OCI-M1 (cell line): ENCODE measurements at places on chromosomes 7 and 10.

DNA sequence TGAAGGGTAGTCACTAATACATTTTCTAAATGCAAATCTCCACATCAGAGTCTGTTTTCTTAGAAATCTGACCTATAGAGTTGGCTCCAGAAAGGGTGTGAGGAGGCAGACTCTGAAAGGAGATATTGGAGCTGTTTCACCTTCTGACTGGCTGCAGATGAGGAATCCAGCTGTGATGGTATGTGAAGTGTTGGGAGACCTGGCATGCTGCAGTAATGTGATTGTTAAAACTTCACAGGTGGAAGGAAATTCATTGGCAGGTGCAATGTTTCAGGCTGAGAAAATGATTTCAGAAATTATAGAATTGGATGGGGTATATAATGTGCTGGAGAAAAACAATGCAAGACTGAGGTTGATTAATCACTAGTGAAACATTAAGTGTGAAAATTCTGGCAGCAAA lies 1134.0 kb upstream of the LRRN3 start:
- no peak for DNase-seq

- DNase-seq = no peak
Observed at GRCh38 chr10:43257347-43258210, 9.3 kb downstream of the RASGEF1A start.

DNA sequence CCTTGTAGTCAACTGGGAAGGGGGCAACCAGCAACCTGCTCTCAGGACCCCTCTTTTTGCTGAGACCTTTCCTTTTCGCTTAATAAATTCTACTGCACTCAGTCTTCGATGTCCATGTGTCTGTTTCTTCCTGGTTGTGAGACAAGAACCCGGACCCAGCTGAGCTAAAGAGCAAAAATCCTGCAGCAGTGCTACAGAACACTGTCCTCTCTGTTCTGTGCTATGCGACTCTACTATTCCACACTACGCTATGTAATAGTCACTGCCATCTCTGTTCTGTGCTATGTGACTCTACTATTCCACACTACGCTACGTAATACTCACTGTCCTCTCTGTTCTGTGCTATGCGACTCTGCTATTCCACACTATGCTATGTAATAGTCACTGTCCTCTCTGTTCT lies 34.3 kb downstream of the DIP2C start:
- DNase-seq = no peak

- DNase-seq = no peak
Observed at GRCh38 chr10:72240371-72240770, 24.3 kb upstream of the ASCC1 start.

DNA sequence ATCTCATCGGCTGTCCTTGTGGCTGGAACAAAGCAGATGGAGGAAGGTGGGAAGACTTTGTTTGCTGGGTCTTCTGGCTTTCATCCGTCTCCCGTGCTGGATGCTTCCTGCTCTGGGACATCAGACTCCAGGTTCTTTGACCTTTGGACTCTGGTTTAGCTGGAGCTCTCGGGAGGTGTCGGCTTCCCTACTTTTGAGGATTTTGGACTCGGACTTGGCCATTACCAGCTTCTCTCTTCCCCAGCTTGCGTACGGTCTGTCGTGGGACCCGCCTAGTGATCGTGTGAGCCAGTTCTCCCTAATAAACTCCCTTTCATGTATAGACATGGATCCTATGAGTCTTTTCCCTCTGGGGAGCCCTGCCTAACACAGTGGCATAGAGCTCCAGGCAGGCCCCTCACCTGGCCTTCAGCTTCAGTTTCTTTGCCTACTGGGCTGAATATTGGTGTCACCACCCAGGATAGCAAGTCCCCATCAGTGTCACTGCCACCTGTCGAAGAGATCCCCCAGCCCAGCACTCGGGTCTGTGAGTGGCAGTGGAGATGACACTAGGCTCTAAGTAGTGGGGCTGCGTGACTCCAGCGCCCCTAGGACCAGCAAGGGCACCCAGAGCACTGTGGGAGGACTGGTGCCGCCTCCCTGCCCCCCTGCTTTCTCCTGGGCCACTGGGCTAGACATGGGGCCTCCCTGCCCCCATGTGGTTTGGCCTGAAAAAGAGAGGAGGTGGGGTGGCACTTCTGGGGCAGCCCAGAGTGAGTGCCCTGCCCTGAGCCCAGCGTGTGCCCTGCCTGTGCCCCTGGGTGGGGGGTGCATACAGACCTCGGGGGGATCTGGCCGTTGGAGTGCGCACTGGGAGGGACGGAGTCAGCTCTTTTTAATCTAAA lies 135.6 kb downstream of the LHPP start:
- no peak for DNase-seq

DNA sequence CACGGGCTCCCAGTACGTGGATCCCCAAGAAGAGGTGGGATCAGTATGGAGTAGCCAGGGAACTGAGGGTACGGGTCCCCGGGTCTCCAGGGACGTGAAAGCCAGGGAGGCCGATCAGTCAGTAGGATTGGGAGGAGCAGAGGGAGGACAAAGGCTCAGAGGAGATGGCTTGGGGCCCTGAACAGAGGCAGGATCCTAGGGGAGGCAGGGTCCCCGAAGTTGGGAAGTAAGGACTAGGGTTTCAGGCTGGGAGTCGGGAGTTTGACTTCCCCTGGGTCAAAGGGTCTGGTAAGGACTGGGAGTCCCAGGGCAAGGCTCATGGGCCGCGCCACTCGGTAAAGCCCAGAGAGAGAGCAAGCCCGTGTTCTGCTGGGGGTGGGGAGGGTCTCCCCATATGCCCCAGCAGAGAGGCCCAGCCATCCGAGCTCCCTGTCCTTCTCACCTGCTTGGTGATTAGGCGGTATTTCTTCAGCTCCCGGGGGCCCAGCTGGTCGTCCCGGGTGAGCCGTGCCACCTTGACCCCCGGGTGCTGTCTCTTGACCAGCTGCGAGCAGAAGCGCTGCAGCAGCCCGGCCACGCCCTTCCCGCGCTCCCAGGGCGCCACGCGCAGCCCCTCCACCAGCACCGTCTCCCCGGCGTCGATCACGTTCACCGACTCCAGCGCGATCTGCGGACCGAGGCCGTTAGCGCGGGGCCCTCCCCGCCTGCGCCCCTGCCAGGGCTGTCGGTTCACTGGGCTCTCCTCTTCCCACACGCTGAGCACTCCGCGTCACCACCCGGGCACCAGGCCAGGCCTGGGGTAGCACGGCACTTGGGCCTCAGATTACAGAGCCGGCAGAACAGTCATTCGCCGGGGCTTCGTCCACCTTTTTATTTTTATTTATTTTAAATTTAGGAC lies 7.0 kb downstream of the NAT16 start:
- no peak for DNase-seq

GRCh38 chr7:74655768-74656440 lies 1.6 kb upstream of the GTF2I start:
- DNase-seq = no peak
